Hematopoietic multipotent progenitor cell treated with erythropoietin and hydrocortisone succinate and interleukin-3 and kit ligand, for 17 days (in vitro differentiated cells): ENCODE measurements at places on chromosomes 1 and 21.

DNA sequence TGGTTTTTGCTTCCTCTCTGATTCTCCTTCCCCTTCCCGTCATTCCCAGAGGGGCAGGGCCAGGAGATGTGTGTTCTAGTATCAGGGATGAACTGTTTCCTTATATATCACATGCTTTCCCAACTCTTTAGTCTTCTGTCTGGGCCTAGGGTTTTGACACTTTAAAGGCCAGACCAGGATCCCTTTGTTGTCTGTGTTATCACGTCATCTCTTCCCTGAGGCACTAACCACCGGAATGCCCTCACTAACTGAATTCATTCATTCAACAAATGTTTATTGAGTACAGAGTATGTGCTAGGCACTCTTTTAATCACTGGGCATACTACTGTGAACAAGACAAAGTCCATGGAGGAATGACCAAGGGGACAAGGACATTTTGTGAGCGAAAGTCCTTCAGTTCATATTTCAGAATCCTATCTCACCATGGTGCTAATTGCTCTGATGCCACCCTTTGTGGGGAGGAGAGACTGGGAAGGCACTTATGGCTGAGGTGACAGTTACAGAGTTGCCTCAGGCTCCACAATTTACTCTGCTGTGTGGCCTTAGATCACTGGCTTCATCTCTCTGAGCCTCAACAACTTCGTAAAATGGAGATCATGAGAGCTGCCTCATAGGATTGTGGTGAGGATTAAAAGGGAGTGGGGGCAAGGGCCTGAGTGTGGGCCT, 12.0 kb upstream of the ZNF362 start:
- no peak for DNase-seq

DNA sequence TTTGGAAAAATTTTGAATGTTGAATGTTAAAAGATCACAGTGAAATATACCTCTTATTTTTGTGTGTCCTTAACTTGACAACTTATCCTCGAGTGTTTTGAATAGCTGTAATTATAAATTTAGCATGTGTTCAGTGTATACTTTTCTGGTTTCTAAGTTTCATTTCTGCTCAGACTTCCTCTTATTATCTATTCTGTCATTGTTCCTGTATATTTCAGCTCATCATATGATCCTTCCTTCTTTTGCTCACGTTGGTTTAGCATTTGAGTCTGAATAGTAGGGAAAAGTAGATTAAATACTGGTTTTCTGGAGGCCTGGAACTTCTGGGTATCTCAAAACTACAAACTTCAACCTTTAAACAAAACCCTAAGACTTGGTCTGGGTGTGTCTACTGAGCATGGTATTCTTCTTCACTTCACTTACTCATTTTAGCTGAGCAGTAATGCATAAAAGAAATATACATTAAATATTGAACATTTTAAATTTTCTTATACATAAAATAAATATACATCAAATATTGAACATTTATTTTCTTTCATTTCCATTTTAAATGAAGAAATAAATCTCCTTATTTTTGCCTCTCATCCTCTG, 3.3 kb upstream of the ATP6V1G3 start:
- DNase-seq = no peak

GRCh38 chr1:94096797-94097549, 24.0 kb downstream of the ABCA4 start:
- no peak for DNase-seq

DNA sequence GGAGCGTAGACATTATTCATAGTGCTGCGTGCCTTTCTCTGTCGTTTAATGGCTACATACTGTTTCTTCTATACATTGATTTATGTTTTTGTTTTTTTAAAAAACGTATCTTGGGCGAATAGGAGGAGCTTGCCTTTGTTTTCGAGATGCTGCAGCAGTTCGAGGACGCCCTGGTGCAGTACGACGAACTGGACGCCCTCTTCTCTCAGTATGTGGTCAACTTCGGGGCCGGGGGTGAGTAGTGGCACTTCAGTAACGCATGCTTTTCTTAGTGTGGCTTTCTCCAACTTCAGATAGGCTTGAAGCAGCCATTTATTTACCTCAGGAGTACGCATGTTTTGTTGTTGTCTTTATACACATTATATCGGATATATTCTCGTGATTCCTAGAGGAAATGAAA, 46.9 kb downstream of the TRAPPC10 start:
- no peak for DNase-seq

- DNase-seq = no peak
These were observed 209.2 kb upstream of the PTGFR start for GRCh38 chr1:78281580-78281979.

DNA sequence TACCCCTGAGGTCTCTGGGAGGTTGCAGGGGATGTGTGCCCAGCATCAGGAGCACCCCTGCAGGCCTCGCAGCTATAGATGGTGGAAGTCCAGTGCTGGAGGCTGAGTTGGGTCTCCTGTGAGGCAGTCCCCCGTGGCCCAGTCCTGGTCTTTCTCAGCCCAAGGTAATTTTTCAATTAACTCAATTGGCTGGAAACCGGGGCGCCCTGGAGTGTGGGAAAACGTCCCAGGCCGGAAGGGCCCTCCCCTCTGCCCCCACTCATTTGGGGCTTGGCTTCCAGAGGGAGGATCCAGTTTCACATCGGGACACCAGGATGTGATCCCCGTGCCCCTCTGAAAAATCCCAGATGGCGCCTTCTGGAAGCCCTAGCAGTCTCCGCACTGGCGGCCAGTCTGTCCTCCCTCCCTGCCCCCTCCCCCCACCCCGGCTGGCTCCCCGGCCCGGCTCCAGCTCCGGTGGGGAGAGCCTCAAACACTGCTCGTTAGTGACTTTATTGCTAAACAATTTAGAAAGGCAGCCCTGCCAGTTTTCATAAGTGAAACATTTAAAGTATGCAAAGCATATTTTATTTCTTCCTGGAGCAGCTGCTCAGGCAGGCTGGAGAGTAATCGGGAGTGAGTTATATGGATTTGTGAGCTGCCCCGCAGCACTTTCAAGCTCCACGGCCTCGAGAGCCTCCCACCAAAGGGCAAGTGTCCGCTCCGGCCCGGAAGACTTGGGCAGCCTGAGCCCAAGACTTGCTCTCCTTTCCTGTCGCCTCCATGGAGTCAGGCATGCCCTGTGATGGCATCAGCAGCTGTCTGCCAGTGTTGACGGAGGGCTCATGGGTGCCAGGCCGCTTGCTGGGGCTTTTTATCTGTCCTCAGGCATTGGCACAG, 208.2 kb upstream of the TMEM51 start:
- no peak for DNase-seq

DNA sequence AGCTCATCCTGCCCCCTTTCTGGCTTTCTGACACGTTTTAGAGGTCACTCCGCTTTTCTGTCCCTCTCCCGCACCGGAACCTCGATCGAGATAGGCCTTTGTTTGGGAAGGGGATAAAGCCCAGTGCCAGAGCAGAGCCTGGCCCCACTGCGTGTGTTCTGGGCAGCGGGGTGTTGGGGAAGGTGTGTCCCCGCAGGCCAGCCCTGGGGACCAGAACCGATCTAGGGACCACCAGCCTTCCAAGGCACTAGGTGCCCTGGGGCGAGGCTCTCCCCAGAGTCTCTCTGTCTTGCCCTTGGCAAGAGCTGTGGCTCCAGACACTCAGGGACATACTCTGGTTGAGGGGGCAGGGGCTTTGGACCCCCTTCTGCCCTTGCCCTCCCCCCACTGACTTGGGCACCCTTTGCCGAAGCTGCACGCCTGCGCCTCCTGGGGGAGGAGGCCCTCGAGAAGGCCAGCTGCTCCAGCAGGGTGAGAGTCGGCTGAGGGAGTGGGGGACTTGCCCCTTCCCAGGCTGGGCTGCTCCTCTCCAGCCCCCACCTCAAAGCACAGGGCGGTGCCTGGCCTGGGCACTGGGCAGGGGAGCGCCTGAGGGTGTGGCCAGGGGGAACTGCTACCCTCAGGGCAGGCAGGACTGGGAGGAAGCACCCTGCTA, 16.4 kb downstream of the PRXL2B start:
- no peak for DNase-seq

DNA sequence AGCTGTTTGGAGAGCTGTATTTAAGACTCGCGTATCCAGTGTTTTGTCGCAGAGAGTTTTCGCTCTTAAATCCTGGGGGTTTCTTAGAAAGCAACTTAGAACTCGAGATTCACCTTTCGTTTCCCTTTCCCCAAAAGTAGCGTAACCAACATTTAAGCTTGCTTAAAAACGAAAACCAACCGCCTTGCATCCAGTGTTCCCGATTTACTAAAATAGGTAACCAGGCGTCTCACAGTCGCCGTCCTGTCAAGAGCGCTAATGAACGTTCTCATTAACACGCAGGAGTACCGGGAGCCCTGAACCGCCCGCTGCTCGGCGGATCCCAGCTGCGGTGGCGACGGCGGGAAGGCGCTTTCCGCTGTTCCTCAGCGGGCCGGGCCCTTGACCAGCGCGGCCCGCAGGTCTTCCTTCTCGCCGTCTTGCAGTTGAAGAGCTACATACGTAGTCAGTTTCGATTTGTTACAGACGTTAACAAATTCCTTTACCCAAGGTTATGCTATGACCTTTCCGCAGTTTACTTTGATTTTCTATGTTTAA, 1.9 kb downstream of the OLIG1 start:
- no peak for DNase-seq

DNA sequence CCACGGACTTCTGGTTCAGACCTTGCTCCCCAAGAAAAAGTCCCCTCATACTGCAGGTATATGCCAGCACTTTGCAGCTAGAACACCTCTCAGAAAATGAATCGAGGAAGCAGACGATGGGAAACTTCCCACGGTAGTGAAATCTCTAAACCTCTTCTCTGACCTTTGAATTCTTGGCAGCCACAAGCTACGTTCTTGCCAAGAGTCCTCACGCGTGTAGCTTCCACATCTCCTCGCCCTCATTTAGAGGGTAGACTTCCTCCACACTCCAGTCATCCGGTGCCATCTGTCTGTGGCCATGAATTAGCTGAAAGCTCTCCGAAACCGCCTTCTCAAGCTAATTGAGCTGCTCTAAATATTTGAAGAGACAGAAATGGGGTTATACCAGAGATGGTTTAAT, 127.8 kb downstream of the RGS7 start:
- DNase-seq = no peak

DNA sequence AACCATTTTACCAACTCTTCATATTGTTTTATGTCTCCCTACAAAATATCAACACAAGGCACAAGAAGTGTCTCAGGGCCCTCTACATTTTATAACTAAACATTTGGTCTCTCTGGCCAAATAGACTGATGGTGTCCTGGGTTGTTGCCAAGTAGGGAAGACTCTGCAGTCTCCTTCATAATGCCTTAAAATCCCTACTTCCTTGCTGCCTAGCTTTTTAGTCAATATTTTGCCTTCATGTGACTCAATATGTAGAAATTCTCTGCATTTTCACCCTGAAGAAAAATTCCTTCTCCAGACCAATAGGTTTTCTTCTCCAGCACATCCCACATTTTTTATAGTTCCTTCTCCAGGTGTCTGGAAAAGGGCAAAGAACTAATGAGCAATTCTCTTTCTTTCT, 72.6 kb upstream of the IPO9 start:
- DNase-seq = no peak

DNA sequence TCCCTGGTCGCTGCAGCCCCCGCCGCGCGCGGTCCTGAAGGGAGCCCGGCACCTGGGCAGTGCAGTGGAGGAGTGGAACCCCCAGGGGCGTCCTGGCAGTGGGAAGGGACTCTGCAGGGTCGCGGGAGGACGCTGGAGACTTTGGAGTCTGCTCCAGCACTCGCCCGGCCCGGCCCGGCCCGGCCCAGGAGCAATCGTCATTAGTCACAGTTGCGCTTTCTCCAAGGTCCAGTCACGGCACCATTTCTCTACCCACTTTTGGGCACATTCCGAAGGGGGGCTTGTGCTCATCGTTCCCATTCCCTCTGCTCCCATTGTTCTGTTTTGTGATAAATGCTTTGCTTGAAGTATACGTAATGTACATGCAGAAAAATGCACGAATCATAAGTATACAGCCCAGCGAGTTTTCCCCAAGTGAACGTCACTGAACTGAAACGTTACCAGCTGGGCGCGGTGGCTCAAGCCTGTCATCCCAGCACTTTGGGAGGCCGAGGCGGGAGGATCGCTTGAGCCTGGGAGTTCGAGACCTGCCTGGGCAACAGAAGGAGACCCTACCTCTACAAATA, 999 bp downstream of the THAP3 start:
- DNase-seq = peak; percentile 44

GRCh38 chr1:46333300-46334029, 7.1 kb upstream of the NSUN4 start:
- peak; percentile 41 for DNase-seq

DNA sequence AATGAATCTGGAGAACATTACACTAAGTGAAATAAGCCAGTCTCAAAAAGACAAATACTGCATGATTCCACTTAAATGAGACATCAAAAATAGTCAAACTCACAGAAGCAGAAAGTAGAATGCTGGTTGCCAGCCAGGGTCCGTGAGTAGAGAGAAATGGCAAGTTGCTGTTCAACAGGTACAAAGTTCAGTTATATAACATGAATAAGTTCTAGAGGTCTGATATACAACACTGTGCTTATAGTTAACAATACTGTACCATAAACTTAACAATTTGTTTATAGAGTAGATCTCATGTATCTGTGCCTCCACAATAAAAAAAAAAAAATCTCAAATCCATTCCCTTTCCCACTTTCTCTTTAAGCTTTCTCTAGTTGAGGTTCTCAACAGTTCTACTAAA, 83.5 kb downstream of the DENND1B start:
- no peak for DNase-seq

DNA sequence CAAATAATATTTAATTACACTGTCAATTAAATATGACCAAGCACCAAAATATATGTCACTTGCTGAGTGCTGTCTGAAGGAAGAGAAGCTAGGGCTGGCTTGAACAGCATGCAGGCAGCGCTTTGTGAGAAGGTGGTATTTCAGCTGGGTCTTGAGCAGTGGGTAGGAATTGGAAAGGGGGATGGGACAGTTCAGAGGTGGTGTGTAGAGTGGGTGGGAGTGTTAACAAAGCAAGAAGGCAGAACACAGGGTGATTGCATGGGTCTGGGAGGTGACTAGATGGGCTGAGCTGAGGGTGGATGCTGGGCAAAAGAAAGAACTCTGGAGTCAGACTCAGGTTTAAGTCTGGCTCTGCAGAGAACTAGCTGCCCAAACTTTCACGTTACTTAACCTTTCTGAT, 14.3 kb upstream of the ETV3 start:
- no peak for DNase-seq

- peak; percentile 55 for DNase-seq
These were observed 175.8 kb upstream of the NFIA start for GRCh38 chr1:60906526-60906925.

DNA sequence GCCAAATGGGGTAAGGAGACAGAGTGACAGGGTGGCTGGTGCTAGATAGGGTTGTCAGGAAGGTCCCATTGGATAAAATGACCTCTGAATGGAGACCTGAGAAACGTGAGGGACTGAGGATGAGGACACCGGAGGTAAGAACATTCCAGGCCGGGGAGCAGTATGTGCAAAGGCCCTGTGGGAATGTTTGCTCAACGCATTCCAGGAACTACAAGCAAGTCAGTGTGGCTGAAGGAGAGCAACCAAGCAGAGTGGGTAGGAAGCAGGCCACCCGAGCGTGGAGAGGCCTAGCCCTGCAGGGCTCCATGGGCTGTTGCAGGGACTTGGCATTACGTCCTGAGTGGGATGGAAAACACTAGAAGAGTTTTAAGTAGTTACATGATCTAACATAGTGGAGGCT, 185.6 kb downstream of the ZBTB18 start:
- DNase-seq = no peak
